Stimulated activated memory B cell treated with anti-CD40 and anti-IgM and Interleukin-4, amounts not matched to agents 10 μg/mL and 1 μg/mL and 100 μg/mL, for 72 hours (primary cell): ENCODE measurements at places on chromosomes 6 and 20.

- H3K4me1 ChIP-seq = no peaks in the 10 kb centered on the region
- H3K27ac ChIP-seq = no peak overlapping the region
- no peak overlapping the region for H3K4me3 ChIP-seq
These were observed 91.5 kb downstream of the FAM50B start for GRCh38 chr6:3940703-3941102.

DNA sequence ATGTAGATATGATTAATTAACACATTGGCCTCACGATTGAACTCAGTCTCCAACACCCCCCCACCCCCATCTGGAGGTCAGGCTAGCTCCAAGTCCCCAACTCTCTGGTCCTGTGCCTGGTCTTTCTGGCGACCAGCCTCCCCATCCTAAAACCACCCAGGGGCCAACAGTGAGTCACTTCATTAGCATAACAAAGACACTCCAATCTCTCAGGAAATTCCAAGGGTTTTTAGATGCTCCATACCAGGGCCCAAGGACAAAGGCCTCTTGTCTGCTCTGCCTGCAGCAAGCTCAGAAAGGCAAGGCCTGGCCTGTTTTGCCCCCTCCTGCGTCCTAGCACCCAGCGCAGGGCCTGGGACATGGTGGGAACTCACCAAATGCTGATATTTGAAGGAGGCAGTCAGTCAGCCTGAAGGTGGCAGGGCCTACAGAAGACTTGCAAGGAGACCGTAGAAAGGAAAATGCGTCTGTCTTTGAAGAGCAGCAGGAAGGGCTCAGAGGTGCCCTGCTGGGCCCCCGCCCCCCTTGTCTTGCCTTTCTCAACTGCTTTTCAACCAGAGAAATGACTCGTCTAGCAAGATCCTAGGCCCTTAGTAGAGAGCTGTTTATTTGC, 184.7 kb downstream of the CDH4 start:
- H3K4me1 ChIP-seq = no peaks in the 10 kb centered on the region
- H3K27ac ChIP-seq = no peak overlapping the region
- H3K4me3 ChIP-seq = no peak overlapping the region
- ATAC-seq = no peak
- H3K27me3 ChIP-seq = no peaks in the 10 kb centered on the region

- no peak overlapping the region for H3K4me3 ChIP-seq
- no peak overlapping the region for H3K27ac ChIP-seq
- H3K4me1 ChIP-seq = no peaks in the 10 kb centered on the region
- no peaks in the 10 kb centered on the region for H3K27me3 ChIP-seq
These were observed 29.2 kb downstream of the OSBPL2 start for GRCh38 chr20:62267543-62267942.

DNA sequence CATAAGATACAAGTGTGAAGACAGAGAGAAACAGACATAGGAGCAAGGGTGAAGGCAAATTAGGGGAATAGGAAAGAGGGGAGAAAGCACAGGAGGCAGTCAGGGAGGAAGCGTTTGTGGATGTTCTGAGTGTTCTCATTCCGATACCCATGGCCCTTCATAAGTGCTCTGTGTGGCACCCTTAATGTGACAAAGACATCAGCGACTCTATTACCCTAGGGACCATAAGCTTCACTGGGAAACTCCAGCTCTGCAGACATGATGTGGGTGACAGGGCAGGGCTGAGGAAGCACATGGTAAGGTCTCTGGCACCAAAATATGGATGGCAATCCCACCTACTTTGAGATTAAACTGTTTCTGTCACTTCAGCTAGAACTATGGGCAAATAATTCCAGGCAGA, 33.0 kb downstream of the F13A1 start:
- H3K27me3 ChIP-seq = peaks cover 18% of the 10 kb centered on the region
- no peaks in the 10 kb centered on the region for H3K36me3 ChIP-seq
- H3K4me3 ChIP-seq = no peak overlapping the region
- ATAC-seq = peak; percentile 78
- peaks cover 15% of the 10 kb centered on the region for H3K4me1 ChIP-seq

- no peak overlapping the region for H3K4me3 ChIP-seq
- peak overlapping the region; percentile 57 for H3K27ac ChIP-seq
- H3K4me1 ChIP-seq = peaks cover 79% of the 10 kb centered on the region
- H3K36me3 ChIP-seq = peaks cover 40% of the 10 kb centered on the region
- no peaks in the 10 kb centered on the region for H3K27me3 ChIP-seq
These were observed 10.4 kb downstream of the TAF4 start for GRCh38 chr20:62055106-62055861.

DNA sequence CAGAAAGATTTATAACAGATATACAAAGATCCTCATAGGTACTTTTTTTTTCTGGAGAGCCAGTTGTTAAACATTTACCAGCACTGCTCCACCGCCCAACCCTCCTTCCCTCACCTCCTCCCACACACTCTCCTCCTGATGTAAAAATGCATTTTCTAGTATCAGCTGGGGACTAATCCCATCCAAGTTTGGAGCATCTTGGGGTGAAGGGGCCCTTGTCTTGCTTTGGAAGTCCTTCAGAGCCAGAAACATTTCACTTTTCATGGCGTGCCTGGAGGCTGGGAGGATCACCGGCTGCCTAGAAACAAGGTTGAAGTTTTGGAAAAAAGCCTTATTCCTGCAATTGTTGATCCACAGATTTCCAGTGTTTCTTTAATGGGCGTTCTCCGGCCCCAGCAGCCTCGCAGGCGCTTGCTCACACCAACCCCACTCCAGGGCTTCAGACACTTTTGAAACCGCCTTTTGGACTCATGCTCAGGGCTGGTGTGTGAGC, 165.1 kb upstream of the AFDN start:
- H3K27me3 ChIP-seq = peaks cover 5% of the 10 kb centered on the region
- H3K36me3 ChIP-seq = no peaks in the 10 kb centered on the region

- ATAC-seq = peak; percentile 24
- no peaks in the 10 kb centered on the region for H3K27me3 ChIP-seq
- H3K4me3 ChIP-seq = peak overlapping the region; percentile 98
- H3K36me3 ChIP-seq = peaks cover 51% of the 10 kb centered on the region
These were observed 658 bp downstream of the CUL7 start for GRCh38 chr6:43052842-43053544.

- H3K4me3 ChIP-seq = no peak overlapping the region
- no peak for ATAC-seq
- H3K27me3 ChIP-seq = no peaks in the 10 kb centered on the region
- H3K27ac ChIP-seq = peak overlapping the region; percentile 64
- peaks cover 50% of the 10 kb centered on the region for H3K4me1 ChIP-seq
These were observed 4.6 kb upstream of the PREX1 start for GRCh38 chr20:48832405-48832730.

GRCh38 chr6:106214531-106214930, 111.0 kb downstream of the ATG5 start:
- no peak for ATAC-seq
- peaks cover 23% of the 10 kb centered on the region for H3K4me1 ChIP-seq
- H3K36me3 ChIP-seq = peaks cover 9% of the 10 kb centered on the region
- no peak overlapping the region for H3K4me3 ChIP-seq
- H3K27me3 ChIP-seq = no peaks in the 10 kb centered on the region

DNA sequence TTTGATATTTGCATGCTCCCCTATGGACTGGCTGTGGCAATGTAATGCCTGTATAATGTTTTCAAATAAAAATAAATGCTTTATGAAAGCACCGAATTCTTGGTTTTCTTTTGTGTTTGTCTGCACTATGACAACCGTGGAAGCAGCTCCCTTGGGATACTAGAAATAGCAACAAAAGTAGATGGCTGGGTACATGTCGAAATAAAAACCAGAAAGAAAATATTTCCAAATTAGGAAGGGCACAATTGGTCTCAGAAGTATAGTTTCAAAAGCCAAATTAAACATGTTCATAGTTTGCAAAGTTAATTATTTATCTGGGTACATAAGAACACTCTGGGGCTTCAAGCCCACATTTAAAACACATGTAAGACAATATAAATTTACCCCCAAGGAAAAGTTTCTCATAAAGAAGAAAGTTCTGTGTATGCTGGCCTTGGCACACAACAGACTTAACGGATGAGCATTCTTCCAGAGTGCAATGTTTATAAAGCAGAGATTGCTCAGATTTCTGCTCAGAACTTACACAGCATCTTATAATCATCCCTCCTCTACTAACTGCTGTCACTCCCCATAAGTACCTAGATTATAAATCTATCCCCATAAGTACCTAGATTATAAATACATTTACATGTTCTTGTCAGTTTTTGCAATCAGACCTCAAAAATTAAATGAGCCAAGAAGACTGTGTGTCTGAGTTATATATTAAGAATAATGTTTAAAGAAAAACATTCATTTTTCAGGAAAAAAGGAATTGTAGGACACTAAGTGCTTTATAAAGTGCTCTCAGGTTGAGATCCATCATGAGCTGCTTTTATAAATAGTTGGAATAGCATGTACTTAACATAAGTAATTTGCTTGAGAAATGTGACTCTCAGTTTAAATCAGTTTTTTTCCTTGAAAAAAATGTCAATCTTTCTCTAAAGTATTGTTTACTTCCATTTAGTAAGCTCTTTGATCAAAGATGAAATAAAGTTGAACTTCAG, 230.2 kb upstream of the PLN start:
- no peaks in the 10 kb centered on the region for H3K36me3 ChIP-seq
- H3K27ac ChIP-seq = no peak overlapping the region
- H3K4me1 ChIP-seq = no peaks in the 10 kb centered on the region
- ATAC-seq = no peak

GRCh38 chr20:34300256-34300806, 2.8 kb downstream of the AHCY start:
- H3K27me3 ChIP-seq = no peaks in the 10 kb centered on the region
- peaks cover 20% of the 10 kb centered on the region for H3K4me1 ChIP-seq

DNA sequence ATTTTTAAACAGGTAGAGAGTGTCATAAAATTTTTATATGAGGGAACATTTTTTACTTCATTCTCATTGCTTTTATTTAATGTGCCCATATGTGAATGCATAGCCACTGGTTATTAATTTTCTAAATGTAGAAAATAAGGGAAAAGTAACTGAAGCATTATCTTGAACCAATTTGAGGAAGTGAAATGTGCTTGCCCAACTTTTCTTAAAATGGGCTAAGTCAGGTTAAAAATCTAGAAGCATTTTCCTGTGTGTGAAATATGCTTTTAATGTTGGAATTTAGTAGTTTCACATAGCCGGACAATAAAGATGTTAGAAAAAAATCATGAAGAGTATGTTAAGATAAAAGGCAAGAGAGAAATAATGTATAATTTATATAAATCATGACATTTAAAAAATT, 3.8 kb downstream of the SEC23B start:
- no peak for ATAC-seq
- H3K36me3 ChIP-seq = peaks cover 39% of the 10 kb centered on the region
- no peaks in the 10 kb centered on the region for H3K27me3 ChIP-seq
- no peak overlapping the region for H3K4me3 ChIP-seq
- peaks cover 34% of the 10 kb centered on the region for H3K4me1 ChIP-seq

DNA sequence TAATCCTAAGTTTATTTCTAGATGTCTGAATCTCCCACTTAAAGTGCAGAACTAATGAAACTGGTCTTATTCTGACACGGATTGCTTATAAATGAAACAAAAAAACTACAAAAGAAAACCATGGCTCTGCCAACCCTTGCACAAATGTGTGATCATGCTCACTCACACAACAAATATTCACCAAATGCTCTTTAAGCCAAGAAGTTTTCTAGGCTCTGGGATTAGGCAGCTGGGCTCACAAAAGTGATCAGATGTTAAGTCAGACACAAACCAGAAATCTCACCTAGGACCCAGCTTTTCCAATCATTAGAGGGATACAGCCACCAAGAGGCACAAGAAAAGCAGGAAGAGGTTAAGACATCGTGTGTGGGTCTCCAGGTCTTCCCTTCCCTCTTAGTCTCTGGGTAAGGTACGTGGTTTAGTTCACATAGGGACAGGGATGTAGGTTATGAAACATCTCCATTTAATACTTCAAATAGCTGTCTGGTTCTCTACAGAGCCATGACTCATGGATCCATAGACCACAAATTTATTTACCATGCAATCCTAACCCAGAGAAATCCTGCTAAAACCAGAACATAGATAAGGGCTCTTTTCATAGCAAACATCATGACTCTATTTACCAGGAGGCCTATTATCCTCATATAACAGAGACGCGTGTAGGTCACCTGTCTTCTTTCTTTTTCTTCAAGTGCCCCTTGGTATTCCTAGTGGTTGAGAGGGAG, 165.2 kb downstream of the WDR27 start:
- no peak overlapping the region for H3K27ac ChIP-seq
- H3K4me3 ChIP-seq = no peak overlapping the region
- H3K27me3 ChIP-seq = no peaks in the 10 kb centered on the region
- H3K4me1 ChIP-seq = no peaks in the 10 kb centered on the region

- H3K4me1 ChIP-seq = no peaks in the 10 kb centered on the region
- no peak overlapping the region for H3K27ac ChIP-seq
- no peaks in the 10 kb centered on the region for H3K36me3 ChIP-seq
- H3K27me3 ChIP-seq = no peaks in the 10 kb centered on the region
- ATAC-seq = no peak
These were observed 713.9 kb upstream of the MARCKS start for GRCh38 chr6:113143206-113143605.

DNA sequence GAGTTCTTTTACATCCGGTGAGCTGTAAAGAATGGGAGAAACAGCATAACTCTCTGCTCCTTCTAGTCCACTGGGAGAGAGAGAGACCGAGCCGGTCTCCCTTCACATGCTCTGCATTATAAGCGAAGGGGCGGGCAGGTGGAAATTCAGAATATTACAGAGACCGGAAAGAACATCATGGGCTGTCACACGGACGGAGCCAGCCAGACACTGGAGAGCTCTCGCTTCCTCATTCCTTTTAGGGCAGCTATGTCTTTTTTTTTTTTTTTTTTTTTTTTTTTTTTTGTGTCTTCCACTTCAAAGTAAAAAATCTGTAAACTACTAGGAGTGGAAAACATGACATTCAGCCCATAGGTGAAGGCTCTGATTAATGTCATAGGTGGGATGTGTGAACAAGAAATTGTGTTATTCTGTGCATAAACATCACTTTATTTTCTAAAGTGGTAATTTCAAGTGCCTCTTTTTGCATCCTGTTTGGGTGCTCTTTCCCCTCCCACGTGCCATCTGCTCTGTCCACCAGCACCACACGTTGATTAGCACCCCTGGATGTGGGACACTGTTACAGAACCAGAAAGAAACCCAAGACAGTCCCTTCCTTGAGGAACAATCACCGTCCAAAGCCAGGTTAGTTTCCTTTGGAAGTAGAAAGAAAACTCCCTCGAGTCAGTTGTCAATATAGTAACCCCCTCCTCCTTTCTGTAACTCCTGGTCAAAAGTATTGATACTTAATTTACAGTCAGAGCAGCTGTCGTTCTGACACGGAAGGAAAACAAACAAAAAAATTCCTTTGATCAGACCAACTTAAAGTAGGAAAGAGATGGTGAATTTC, at the start of gene TAGAP:
TSS of gene TAGAP (minus strand) at position 93 of the 829 bp plus-strand sequence. CDS start 845 bp downstream, outside the sequence.
- H3K4me3 ChIP-seq = peak within 1 kb of the TSS; percentile 94
- peak; percentile 96 for ATAC-seq
- no peaks in the 10 kb centered on the region for H3K27me3 ChIP-seq
- peaks cover 42% of the 10 kb centered on the region for H3K4me1 ChIP-seq
- H3K36me3 ChIP-seq = peaks cover 43% of the 10 kb centered on the region

GRCh38 chr6:163725008-163725941, 310.8 kb downstream of the QKI start:
- H3K4me1 ChIP-seq = peaks cover 26% of the 10 kb centered on the region
- H3K27me3 ChIP-seq = no peaks in the 10 kb centered on the region
- H3K36me3 ChIP-seq = no peaks in the 10 kb centered on the region
- H3K27ac ChIP-seq = no peak overlapping the region
- H3K4me3 ChIP-seq = no peak overlapping the region

- no peak overlapping the region for H3K4me3 ChIP-seq
- no peak overlapping the region for H3K27ac ChIP-seq
- no peaks in the 10 kb centered on the region for H3K27me3 ChIP-seq
- no peaks in the 10 kb centered on the region for H3K4me1 ChIP-seq
- no peaks in the 10 kb centered on the region for H3K36me3 ChIP-seq
- no peak for ATAC-seq
These were observed 56.6 kb downstream of the TOX2 start for GRCh38 chr20:43971267-43971666.
